Epithelial cell of prostate (primary cell): ENCODE measurements at places on chromosomes 1 and 21.

DNA sequence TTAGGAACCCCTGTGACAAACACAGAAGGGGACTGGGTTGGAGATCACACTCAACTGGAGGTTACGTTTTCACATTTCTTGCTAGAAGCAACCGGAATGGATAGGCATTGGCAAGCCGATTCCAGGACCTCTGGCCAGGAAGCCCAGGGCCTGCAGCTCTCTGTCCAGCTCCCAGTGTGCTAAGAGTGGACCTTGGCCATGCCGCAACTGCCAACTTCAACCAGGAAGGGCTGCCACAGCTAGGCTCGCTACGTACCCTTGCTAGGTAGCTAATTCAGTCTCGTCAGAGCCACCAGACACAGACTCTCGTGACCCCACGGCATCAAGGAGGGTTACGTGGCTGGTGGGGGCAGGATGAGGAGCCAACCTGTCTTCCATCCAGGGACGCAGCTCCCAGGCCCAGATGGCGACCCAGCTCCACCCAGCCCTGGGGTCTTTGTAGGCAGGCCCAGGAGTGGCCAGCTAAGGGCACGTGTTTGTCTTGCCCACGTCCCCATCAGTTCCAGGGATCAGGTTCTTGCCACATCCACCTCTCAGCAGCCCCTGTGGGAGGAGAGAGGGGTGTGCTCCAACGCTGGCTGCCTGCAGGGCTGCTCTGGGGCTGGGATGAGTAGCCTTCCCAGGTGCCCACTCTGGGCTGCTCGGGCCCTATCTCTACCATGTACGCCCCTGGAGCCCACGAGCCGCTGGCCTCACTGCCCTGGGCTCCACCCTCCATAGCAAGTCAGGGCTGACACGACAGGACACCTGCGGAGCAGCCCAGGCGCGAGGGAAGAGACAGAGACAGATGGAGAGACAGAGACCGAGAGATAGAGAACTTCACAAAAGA lies 39.2 kb downstream of the UBE2G2 start:
- no peak for DNase-seq

DNA sequence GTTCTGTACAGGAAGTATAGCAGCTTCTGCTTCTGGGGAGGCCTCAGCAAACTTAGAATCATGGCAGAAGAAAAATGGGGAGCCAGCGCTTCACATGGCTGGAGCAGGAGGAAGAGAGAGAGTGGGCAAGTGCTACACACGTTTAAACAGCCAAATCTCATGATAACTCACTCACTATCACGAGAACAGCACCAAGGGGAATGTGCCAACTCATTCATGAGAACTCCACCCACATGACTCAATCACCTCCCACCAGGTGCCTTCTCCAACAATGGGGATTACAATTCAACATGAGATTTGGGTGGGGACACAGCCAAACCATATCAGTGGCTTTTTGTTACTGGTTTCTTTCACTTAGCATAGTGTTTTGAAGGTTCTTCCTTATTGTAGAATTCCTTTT lies 138.6 kb downstream of the SYT14 start:
- no peak for DNase-seq

GRCh38 chr21:45725844-45726200 lies 82.3 kb downstream of the PCBP3 start:
- DNase-seq, result no peak

GRCh38 chr1:17605582-17606344 lies 66.3 kb downstream of the ARHGEF10L start:
- no peak for DNase-seq

DNA sequence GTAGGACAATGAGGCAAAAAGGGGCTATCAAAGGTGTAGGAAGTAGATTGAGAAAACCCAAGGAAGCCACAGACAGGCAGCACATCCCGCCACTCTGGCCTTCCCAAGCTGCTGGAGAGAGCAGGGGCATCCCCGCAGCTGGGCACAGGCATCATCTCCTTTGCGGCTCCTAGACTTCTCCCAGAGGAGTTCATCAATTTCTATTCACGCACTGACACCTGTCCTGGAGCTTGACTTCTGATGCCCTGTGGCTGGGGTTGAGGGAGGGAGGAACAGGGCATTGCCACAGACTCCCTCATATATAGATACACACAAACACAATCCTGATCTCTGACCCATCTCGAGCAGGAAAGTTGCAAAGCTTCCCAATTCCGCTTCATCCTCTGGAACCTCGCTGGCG lies 1.9 kb upstream of the TFAP2E start:
- no peak for DNase-seq
